ENCODE measurements at places on chromosomes 5 and 9. TPM values are rescaled to one million over a fixed set of nuclear protein-coding genes. Genes with fewer than 3 reads are reported as not detected.
A peak's percentile ranks its signal among the peaks of the same experiment; 100 is the strongest.

IL3 gene
- total RNA-seq, result not detected

DNA sequence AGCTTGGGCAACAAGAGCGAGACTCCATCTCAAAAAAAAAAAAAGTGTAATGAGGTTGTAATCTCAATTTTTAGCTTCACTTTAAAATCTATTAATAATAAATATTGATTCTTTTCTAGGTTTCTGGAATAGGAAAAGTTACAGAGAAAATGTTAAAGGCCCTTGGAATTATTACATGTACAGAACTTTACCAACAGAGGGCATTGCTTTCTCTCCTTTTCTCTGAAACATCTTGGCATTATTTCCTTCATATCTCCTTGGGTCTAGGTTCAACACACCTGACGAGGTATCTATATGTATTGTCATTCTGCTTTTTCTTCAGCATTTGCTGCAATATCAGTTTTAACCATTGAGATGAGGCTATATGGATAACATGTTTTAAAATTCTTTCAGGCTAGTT lies 26.6 kb upstream of the ANKDD1B start:
- H3K36me3 ChIP-seq, result peaks cover 40% of the 10 kb centered on the region
- no peak overlapping the region for H3K27ac ChIP-seq
- H3K4me3 ChIP-seq, result no peak overlapping the region
- DNase-seq, result no peak
- no peaks in the 10 kb centered on the region for H3K27me3 ChIP-seq

- H3K27me3 ChIP-seq, result no peaks in the 10 kb centered on the region
- no peaks in the 10 kb centered on the region for H3K36me3 ChIP-seq
- DNase-seq, result no peak
- no peak overlapping the region for H3K27ac ChIP-seq
Measured at GRCh38 chr5:96067894-96068614, 106.4 kb upstream of the ELL2 start.

DNA sequence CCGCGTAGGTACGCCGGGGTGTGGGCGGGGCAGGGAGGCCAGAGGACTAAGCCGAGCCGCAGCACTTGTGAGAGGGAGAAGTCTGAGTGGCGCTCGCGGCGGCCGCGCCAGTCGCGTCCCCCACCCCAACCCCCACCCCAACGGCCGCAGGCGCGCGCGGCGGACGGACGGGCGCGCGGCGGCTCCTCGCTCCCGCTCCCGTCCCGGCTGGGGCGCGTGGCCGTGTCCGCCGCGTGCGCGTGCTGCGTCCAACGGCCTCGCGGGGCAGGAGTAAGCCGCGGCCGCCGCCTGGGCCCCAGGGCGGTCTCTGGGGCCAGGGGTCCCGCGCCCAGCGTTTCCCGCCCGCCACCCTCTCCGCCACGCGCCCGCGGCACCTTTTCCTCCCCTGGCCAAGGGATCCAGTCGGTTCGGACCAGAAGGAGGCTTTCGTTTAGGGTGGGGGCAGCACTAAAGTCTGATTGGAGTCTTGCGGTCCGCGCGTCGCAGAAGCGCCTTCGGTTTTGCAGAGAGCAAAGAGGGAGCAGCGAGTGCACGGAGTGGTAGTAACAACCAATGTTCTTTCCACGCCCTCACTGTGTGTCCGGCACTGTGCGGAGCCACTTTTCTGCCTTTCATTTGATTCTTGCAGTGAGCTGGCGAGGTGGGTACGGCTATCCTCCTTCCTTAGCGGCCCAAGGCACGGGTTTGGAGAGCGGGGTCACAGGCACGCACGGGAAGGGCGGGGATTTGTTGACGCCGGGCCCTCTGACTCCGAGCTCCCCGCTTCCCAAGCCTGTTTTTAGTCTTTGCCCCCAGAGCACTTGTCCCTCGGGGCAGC lies 483 bp downstream of the G3BP1 start:
- H3K27ac ChIP-seq, result peak overlapping the region; percentile 94
- no peaks in the 10 kb centered on the region for H3K36me3 ChIP-seq
- H3K4me1 ChIP-seq, result peaks cover 53% of the 10 kb centered on the region
- DNase-seq, result peak; percentile 62

CCDC180 gene
- total RNA-seq, result 2.7 TPM

DNA sequence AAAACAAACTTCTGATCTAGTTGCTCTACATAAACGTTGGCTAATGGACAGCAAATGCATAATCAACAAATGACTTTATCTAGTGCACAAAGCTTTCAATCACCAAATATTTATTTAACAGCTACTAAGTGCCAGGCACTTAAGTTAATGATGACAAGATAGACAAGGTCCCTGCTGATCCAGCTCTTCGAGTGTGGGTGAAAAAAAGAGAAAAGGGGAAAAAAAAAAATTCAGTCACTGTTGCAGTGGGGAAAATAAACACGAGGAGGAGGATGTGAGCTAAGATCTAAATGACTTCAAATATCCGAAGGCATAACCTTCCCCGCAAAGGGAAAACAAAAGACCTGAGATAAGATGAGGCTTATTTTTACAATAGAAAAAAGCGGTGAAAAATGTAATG lies 9.6 kb downstream of the PSIP1 start:
- H3K4me1 ChIP-seq, result no peaks in the 10 kb centered on the region
- no peak overlapping the region for H3K27ac ChIP-seq
- H3K4me3 ChIP-seq, result no peak overlapping the region
- H3K27me3 ChIP-seq, result no peaks in the 10 kb centered on the region

NR2F1 gene
- total RNA-seq, result 50.7 TPM

DNA sequence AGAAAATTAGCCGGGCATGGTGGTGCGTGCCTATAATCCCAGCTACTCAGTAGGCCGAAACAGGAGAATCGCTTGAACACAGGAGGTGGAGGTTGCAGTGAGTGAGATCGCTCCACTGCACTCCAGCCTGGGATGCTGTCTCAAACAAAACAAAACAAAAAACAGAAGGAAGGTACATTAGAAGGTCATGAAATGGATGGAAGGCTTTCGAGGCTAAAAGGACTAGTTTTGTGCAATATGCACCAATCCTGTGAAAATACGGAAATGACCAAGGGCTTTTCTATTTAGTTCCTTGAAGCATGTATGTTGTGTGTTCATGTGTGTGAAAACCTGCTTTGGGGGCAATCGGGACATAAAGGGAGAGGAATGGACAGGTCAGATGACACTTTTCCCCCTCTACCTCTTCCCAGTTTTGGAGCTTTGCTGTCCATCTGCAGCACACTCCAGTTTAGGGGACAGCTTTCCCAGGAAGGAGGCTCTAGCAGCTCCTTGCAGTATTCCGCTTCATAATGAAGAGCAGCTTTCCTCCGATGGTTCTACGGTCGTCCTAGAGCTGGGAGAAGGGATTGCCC lies 15.0 kb downstream of the SPRY4 start:
- no peak for DNase-seq
- no peak overlapping the region for H3K4me3 ChIP-seq
- no peak overlapping the region for H3K27ac ChIP-seq
- no peaks in the 10 kb centered on the region for H3K27me3 ChIP-seq
- H3K4me1 ChIP-seq, result peaks cover 22% of the 10 kb centered on the region

DNA sequence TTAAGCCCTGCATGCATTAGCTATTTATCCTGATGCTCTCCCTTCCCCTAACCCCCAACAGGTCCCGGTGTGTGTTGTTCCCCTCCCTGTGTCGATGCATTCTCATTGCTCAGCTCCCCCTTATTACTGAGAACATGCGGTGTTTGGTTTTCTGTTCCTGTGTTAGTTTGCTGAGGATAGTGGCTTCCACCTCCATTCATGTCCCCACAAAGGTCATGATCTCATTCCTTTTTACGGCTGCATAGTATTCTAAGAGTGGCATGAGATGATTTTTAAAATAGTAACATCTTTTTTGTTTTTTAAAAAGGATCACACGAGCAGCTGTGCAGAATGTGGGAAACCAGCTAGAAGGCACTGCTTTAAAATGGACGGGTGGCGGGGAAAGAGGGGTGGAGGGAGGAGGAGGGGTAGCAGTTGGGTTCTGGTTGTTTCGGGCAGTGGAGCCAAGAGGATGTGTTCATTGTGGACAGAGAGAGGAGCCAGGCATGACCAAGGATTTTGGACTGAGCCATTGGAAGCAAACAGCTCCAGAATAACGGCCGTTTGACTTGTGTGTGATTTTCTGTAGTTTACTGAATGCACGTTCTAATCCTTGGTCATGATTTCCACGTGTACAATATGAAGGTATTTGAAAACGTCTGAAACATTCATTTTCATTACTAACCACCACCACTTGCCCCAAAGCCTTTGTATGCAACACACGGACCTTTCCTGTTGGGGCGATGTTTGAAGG lies 1.7 kb upstream of the TENT4A start:
- H3K27ac ChIP-seq, result peak overlapping the region; percentile 98
- DNase-seq, result no peak
- no peaks in the 10 kb centered on the region for H3K27me3 ChIP-seq
- H3K4me3 ChIP-seq, result peak overlapping the region; percentile 80

PPP1R2B gene
- total RNA-seq, result not detected

DNA sequence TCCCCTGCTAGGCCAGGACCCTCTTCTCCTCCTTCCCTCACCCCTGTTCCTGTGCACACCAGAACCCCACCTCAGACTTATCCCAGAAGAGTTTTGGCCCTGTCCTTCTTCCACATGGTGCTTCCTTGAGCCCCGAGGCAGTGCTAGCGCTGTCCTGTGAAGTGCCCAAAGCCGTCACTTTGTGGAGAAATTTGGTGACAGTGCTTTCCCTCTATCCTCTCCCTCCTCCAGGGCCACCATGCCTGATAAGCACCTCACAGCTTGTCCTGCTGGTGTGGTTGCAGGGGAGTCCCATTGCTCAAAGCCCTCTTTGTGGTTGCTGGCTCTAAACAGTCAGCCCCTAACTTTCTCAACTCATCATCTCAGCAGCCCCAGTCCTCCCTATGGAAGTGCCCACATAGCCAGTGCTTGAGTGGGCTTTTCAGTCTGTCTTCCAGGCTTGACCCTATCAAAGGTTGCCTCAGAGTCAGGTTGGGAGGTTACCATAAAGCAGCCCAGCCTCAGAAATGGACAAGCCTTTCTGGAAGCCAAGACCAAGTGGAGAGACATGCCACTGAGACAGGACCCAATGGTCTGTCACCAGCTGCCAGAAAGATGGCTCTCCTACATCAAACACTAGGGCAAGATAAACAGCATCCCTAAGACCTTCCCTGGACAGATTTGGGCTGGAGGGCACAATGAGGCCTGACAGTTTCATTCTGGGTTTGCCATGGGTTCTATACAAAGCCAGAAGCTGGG lies 18.0 kb downstream of the IGIP start:
- no peak for DNase-seq
- no peak overlapping the region for H3K4me3 ChIP-seq
- H3K4me1 ChIP-seq, result peaks cover 17% of the 10 kb centered on the region
- no peaks in the 10 kb centered on the region for H3K27me3 ChIP-seq
- no peak overlapping the region for H3K27ac ChIP-seq

GKAP1 gene
- total RNA-seq, result 5.5 TPM

GRCh38 chr9:127447416-127448111 lies 3.6 kb downstream of the RPL12 start:
- DNase-seq, result no peak
- H3K4me1 ChIP-seq, result peaks cover 14% of the 10 kb centered on the region
- H3K4me3 ChIP-seq, result no peak overlapping the region

Measured in left lung (tissue), 14 donors.